Prostate gland (tissue), 2 donors: ENCODE measurements at places on chromosomes 12 and 14. TPM values are rescaled to one million over a fixed set of nuclear protein-coding genes. Genes with fewer than 3 reads are reported as not detected.

Gene KIF26A
- total RNA-seq = 1.6 TPM

Gene SVOP
- total RNA-seq = not detected

Gene CEP128
- total RNA-seq = 6.4 TPM

Gene LRP1
- 53.5 TPM for total RNA-seq
